ENCODE measurements at places on chromosomes 3 and 15.

GRCh38 chr3:141462176-141462859, 24.5 kb upstream of the RASA2 start:
- no peak for DNase-seq

GRCh38 chr3:179148616-179149405, 654 bp downstream of the PIK3CA start:
- DNase-seq, result peak; percentile 32

DNA sequence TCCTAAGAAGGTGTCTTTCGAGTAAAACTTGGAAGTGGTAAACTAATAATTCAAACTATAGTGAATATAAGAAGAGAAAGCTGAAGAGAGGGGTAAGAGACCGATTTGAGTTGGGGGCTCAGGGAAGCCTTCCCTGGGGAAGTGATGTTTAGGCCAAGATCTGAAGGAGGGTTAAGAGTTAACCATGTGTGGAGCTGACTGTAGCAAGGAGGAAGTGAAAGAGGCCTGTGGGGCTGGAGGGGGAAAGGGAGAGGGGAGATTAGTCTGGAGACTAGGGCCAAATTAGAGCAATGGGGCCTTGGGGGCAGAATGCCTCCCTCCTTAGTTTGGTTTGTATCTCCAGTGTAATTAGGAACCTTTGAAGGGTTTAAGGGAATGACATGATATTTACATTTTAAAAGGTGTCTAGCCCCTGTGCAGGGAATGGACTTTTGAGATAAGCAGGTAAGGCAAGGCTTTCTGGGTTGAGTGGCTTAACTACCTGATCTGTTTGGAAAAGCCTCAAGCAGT, 2.2 kb downstream of the ZNF592 start:
- DNase-seq, result no peak

- no peak for DNase-seq
Measured at GRCh38 chr15:38642689-38643270, 78.2 kb upstream of the RASGRP1 start.

Data from activated CD8-positive, alpha-beta memory T cell treated with anti-CD3 and anti-CD28 coated beads for 1 hour (primary cell).